ENCODE measurements at places on chromosomes 2 and 18.
A peak's percentile ranks its signal among the peaks of the same experiment; 100 is the strongest.

- no peak for DNase-seq
Measured at GRCh38 chr2:237446338-237446665, 32.3 kb upstream of the COL6A3 start.

DNA sequence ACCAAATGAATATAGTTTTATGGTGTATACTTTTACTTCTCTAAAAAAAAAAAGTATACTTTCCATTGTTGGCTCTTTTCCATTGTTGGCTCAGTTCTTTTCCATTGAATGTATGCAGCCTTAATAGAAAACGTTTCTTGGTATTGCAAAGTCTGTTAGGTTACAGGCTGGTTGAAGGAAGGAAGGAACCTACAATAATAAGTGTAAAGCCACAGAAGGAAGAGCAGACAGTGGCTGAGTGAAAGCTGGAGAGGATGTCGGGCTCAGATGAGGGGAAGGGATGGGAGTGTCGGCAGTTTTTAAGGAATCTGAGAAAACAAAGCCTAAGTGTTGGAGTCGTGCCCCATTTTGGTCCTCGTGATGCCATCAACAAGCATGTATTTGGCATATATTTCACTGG, 6.8 kb downstream of the COPS8 start:
- DNase-seq: no peak

GRCh38 chr2:61463769-61464475, 7.0 kb downstream of the USP34 start:
- no peak for DNase-seq

DNA sequence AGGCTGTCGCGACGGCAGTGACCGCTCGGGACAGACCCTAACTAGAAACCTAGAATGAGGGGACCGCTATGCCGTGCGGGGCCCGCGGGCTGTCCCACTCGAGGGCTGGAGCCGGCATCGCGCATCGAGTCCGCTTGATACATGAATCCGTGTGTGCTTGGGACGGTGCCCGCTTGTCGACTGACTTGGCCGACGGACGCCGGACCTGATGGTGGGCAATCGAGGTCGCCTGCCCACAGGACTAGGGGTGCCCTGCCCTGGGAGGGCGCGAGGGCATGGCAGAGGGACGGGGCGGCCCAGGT, 749 bp upstream of the PTMA start:
- DNase-seq: peak; percentile 58

GRCh38 chr2:175256806-175257585, 75.5 kb upstream of the ATP5MC3 start:
- no peak for DNase-seq

DNA sequence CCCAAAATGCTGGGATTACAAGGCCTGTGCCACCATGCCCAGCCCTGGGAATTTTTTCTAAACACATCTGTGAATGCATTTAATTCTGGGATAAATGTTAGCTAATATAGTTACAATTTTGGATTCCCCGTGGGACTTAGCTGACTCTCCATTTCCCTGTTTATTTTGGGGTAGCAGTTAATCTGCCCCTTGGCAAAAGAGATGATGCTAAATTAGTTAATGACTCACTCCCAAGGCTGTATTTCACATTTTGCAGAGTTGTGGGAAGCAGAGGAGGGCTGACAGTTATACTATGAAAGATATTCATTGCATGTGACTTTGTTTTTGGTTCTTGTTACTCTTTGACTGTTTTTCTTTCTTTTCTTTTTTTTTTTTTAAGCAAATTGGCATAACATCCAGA, 3.2 kb downstream of the MTHFD2 start:
- DNase-seq: no peak
